GM03348 (cell line): ENCODE measurements at places on chromosomes 11 and 22.
A peak's percentile ranks its signal among the peaks of the same experiment; 100 is the strongest.

- no peak for DNase-seq
Observed at GRCh38 chr11:69867076-69868005, 48.1 kb upstream of the FGF3 start.

GRCh38 chr11:8772571-8773519 lies 90.3 kb downstream of the RPL27A start:
- peak; percentile 42 for DNase-seq

DNA sequence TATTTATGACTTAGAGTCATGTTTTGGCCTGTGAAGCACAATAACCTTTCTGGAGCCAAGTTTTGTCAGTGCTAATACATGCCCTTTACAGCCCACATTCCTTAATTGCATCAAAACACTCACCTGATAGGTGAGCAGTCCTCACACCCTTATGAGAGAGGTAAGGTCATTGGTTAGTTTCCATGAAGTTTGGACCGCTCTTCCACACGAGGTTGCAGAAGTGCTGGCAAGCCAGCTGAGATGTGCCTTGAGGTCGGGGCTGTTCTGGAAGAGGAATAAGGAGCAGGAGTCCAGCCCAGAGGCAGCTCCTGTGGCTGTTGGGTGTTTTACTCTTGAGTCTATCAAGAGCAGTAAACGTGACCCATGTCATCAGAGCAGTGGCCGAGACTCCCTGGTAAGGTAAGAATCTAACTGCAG lies 76.3 kb downstream of the CYB5R2 start:
- DNase-seq, result no peak

DNA sequence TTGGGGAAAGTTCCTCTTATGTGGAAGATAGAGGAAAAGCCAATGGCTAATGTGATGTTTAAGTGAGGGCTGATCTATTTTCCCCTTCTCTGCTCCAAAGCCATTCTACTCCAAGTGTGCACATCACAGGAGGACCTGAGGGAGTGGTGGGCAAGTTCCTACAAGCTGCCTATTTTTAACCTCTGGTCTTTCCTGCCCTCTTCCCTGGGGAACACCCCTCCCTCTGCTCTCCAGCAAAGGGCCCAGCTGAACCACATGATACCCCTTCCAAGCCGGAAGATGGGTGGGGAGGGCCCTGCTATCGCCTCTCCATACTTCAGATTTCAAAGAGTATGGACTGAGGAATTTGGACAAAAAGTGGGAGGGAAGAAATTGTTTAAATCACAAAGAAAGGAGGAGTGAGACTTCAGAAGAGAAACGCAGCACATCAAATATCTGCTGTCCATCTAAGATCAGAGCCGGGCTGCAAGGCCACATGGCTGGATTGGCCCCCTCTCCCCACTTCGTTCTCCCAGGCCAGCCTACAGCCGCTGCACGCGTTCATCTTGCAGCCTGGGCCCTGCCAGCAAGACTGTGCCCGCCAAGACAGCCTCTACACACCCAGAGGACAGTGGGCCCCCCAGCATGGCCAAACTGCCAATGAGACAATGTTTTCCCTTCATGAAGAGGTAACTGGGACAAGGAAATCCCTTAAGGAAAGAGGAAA lies 77.5 kb downstream of the MICAL3 start:
- no peak for DNase-seq

- DNase-seq, result peak; percentile 86
Observed at GRCh38 chr11:70203751-70204465, 812 bp downstream of the FADD start.

DNA sequence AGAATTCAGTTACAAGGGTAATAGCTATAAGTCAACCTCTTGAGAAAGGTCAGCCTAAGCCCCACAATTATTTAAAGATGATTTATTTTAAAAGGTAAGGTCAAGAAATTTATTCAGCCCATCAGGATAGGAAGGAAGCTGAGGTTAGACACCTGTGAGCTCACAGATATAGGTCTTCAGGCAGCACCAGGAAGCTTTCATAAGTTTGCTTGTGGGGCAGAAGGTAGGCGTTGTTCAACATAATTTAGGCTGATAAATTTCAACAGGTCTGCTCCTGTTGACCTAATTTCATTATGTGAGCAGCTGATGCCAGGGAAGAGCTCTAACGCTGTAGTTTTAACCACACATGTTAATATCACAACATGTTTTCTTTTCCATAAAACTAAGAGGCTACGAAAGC lies 118.1 kb upstream of the APOA1 start:
- no peak for DNase-seq

- DNase-seq, result no peak
Observed at GRCh38 chr22:24440718-24441405, 13.5 kb downstream of the ADORA2A start.
